ENCODE measurements at places on chromosomes 5 and 9.

- DNase-seq = peak; percentile 50
These were observed 188.2 kb downstream of the CRB2 start for GRCh38 chr9:123544007-123544827.

- no peak for DNase-seq
These were observed 359.9 kb upstream of the COX7C start for GRCh38 chr5:86257871-86258270.

- DNase-seq = no peak
These were observed 1.2 kb downstream of the PRRT1B start for GRCh38 chr9:131546336-131547084.

GRCh38 chr9:104927216-104927911 is 591 bp downstream of the ABCA1 start:
- peak; percentile 24 for DNase-seq

DNA sequence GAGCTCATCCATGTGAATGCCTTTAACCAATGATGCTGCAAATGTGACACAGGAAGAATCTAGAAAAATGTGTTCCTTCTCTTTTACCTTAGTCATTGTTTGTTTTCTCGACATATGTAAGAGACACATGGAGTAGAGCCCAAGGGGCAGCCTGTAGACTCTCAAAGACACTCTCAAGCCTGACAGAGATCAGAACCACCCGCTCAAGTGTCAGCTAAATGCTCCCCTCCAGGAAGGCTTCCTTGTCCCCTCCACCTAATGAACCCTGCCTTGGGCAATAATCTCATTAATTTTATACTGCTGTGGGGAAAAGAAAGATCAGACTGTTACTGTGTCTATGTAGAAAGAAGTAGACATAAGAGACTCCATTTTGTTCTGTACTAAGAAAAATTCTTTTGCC is 157.4 kb downstream of the MUSK start:
- DNase-seq = no peak

GRCh38 chr9:130028493-130029222 is 14.3 kb downstream of the FNBP1 start:
- DNase-seq = no peak

GRCh38 chr9:91847581-91848091 is 102.4 kb downstream of the ROR2 start:
- DNase-seq = no peak

GRCh38 chr9:131674425-131675421 is 65.2 kb downstream of the RAPGEF1 start:
- no peak for DNase-seq

Data from GM10248 (cell line).